Lower lobe of right lung (tissue), 2 donors: ENCODE measurements at places on chromosomes 11 and 22. TPM values are rescaled to one million over a fixed set of nuclear protein-coding genes. Genes with fewer than 3 reads are reported as not detected.

Gene OR52B2
- total RNA-seq, result not detected

GRCh38 chr11:77431813-77432212 lies 42.1 kb downstream of the PAK1 start:
- no peak for DNase-seq

- DNase-seq, result no peak
These were observed 27.9 kb upstream of the RIC3 start for GRCh38 chr11:8196749-8197148.

GRCh38 chr11:3149852-3150188 lies 15.3 kb downstream of the OSBPL5 start:
- no peak for DNase-seq

- DNase-seq, result no peak
These were observed 384.8 kb downstream of the TMEM135 start for GRCh38 chr11:87422566-87422965.

DNA sequence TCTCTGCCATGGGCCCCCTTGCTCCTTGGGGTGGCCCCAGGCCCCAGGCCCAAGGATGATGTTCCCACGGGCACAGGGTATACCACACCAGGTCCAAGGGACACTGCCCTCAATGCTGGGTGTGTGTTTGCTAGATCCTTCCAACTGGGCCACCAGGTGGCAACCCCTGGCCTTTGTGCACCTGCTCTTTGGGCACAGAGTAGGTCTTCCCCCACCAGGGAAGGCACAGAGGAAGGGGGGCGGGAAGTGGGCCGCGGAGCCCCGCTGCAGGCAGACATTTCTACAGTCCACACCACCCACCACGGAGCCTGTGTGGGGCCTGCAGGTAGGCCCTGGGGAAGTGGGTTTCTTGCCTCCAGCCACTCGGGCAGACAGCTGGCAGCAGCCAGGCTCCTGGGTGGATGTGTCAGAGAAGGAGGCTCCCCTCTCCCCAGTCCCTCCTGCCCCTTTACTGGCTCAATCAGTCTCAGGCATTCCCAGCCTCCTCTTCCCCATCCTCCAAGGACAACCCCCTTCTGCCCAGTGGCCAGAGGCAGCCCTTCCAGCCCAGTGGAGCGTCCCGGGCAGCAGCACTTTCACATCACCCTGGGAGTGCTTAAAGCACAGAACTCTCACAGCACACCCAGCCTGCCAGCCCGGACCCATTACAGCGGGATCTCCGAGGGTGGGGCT lies 21.6 kb downstream of the MAFF start:
- no peak for DNase-seq

DNA sequence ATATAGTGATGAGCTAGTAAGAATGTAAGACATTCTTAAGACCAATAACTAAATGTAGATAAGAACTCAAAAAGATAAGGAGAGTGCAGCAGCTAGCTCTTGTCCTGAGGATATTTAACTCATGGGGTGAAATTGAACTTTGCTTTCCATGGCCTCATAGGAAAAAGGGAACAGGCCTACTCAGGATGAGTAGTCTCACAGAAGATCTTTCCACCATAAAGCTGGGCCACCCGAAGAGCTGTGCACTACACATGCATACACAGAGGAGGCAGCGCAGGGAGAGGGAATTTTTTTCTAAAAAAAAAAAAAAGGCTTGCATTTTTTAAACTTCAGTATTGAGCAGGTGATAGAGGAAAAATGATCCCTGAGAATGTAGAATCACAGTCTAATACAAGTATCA lies 59.9 kb upstream of the CFAP300 start:
- DNase-seq, result no peak

GRCh38 chr11:61007383-61007955 lies 36.0 kb downstream of the CD6 start:
- no peak for DNase-seq

DNA sequence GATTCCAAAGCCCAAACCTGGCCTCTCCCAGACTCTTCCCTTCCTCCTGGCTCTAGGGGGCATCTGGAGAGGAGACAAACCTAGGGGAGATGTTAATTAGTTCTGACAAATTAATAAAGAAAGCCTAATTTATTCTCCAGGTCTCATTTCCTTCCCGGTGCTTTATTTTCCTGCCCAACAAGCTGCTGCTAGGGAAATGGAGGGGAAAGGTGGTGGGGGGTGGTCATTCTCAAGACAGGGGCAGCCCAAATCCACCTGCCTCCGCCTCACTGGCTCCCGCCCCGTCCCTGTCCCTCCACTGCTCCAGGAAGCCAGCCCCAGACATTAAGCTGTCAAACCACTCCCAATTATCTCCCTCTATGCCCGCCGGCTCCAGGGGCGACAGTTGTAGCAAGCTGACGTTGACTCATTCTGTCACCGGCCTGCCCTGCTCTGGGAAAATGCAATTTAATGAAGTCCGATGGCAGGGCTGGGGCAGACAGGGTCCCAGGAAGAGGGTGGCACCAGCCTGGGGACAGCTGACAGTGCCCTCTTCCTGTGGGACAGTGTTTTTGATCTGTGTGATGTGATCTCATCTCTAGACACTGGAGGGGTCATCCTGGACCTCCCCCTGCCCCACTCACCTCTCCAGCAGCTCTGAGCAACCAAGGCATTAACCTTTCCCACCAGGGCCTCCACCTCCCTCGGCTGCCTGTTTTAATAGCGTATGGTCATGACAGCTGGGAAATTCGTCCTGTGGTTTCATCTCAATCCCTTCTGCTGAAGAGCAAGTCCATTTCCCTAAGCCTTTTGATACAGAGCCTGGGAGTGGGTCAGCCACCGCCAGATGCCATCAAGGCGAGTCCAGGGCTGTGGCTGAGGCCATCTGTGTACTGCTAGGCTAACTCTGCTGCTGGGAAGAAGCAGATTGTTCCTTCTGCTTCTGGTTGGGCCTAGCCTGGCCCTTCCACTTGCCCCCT lies 27.1 kb downstream of the NECTIN1 start:
- DNase-seq, result no peak

DNA sequence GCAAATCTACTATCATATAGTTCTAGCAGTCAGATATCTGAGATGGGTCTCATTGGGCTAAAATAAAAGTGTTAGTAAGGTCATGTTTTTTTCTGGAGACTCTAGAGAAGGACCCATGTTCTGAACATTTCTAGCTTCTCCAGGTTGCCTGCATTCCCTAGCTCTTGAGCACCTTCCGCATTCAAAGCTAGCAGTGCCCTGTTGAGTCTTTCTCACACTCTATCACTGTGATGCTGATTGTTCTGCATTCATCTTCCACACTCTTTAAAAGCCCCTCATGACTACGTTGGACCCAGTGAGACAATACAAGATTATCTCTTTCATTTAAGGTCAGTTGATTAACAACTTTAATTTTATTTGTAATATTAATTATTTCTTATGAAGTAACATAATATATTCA lies 433.3 kb upstream of the CHORDC1 start:
- no peak for DNase-seq

GRCh38 chr11:26025676-26026075 lies 306.3 kb upstream of the ANO3 start:
- no peak for DNase-seq

DNA sequence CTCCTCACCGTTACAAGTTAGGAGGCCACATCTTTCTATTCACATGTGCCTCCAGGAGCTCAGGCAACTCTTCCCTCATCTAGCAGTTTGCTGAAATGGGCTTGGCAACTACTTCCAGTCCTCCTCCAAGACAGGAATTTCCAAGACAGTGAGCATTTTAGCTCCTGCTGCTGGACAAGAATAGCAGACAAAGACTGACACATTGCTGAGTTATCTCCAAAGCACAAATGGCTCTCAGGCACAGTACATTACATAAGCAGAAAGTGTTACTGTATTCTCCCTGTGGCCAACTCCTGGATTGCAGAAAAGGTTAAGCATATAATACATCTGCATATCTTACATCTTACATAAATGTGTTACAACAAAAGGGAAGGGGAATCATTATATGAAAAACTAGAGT lies 83.2 kb upstream of the POU2AF2 start:
- DNase-seq, result no peak

DNA sequence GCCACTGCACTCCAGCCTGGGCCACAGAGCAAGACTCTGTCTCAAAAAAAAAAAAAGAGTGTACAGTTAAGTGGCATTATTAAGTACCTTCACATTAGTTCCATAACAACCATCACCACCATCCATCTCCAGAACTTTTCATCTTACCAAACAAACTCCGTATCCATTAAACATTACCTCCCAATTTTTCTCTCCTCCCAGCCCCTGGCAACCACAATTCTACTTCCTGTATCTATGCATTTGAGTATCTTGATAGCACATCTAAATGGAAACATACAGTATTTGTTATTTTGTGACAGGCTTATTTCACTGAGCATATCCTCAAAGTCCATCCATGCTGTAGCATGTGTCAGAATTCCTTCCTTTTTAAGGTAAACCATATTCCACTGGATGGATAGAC lies 46.8 kb downstream of the DGCR2 start:
- DNase-seq, result no peak
